ENCODE measurements at places on chromosomes 1 and 21.

GRCh38 chr1:64471218-64472039, 1.5 kb downstream of the CACHD1 start:
- DNase-seq, result no peak

GRCh38 chr21:18245464-18245967, 883 bp downstream of the CHODL start:
- no peak for DNase-seq

DNA sequence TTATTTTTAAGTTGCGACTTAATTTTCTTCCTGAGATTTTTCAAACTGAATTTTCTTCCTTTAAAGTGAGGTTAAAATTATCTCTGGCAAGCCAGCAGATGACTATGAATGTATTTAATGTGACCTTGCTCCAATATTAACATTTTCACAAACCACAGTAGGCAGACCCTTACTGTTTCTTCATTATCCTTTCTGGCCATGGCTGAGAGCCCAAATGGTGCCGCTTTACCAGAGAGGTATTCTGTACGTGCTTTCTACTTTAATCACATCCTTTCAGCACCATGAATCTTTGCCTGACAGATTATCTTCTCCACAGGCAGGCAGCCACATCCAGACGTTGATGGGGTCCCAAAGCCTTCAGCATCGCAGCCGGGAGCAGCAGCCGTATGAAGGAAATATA, 129.6 kb downstream of the LRRC40 start:
- DNase-seq, result no peak

DNA sequence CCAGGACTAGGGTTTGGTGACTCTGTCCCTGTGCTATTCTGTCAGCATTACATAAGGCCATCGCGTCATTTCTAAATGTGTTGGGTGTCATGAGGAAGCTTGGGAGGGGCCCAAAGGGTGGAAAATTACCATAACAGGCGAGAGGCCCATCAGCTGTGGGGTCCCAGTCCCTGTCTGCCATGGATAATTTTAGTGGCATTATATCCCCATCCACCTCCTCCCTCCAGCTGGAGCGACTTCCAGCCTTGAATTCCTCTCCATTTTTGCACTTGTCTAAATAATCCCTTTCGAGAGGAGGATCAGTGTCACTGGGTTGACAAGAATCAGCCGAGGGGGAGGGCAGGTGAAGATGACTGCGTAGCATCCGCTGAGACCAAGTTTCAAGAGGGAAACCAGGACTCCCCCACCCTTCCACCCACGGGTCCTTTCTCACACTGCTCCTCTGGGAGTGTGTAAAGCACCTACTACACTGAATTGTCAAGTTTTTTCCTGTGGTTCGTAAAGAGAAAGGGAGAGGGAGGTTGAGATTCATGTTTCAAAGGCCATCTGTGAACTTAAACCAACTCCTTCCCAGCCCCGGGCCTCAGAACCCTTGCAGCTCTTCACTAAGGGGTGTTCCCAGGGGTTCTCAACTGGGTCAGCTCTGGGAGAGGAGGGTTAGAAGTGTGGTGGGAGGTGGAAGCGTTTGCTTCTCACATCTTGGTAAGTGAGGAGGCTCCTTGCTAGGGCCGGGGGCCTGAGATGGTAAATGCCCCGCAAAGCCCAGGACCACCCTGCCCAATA, 29.2 kb downstream of the VASH2 start:
- no peak for DNase-seq

GRCh38 chr1:17276568-17276967, 27.7 kb downstream of the PADI3 start:
- DNase-seq, result peak; percentile 72

GRCh38 chr1:64263335-64263734, 59.9 kb downstream of the UBE2U start:
- DNase-seq, result no peak

DNA sequence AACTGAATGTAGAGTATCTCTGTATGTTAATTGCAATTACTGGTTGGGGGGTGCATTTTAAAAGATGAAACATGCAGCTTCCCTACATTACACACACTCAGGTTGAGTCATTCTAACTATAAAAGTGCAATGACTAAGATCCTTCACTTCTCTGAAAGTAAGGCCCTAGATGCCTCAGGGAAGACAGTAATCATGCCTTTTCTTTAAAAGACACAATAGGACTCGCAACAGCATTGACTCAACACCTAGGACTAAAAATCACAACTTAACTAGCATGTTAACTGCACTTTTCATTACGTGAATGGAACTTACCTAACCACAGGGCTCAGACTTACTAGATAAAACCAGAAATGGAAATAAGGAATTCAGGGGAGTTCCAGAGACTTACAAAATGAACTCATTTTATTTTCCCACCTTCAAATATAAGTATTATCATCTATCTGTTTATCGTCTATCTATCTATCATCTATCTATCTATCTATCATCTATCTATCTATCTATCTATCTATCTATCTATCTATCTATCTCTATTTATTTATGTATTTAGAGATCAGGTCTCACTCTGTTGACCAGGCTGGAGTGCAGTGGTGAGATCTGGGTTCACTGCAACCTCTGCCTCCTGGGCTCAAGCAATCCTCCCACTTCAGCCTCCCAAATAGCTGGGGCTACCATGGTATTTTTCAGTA, 47.8 kb downstream of the CHML start:
- DNase-seq, result no peak

DNA sequence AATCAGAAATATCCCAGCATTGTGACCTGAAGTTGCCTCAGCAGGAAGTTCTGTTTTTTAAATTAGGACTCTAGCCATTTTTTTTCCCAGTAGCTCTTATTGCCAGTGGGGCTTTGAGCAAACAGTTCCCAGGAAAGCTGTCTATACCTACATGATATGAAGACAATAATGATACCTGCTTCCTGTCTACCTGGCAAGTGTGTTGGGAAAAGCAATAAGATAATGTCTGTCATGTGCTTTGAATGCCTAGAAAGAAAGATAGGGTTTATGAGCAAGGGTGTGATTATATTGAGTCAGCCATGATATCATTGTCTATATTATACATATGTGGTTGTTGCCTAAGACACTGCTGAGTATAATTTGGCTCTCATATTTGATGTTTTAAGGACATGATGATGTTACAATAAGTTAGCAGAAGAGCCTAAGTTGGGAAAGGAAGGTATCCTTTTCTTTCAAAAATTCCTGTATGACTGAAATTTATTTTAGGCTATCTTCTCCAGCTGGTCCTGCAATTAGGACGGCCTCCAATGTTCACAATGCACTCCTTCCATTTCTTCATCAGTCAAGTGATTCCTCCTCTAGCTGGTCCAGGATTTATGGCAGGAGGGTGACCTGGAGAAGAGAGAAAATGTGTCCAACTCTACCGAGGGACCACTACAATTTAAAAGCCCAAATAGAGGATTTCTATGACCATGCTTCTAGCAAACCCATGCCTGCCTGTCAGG, 99.6 kb upstream of the CDC42BPA start:
- no peak for DNase-seq

- no peak for DNase-seq
These were observed 665.8 kb downstream of the PLPP3 start for GRCh38 chr1:55913565-55913964.

DNA sequence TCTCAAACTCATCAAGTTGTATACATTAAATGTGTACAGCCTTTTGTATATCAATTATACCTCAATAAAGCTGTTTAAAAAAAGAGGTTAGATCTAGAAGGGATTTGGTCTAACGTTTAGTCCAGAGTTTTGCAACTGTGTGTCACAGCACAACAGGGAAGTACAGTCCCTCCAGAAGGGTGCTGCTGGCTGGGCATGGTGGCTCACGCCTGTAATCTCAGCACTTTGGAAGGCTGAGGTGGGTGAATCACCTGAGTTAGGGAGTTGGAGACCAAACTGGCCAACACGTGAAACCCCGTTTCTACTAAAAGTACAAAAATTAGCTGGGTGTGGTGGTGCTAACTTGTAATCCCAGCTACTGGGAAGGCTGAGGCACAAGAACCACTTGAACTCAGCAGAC, 78.3 kb upstream of the HAO2 start:
- no peak for DNase-seq

- no peak for DNase-seq
These were observed 2.7 kb downstream of the SCYL3 start for GRCh38 chr1:169890761-169891538.

- no peak for DNase-seq
These were observed 196.0 kb upstream of the NCAM2 start for GRCh38 chr21:20802201-20802600.

- no peak for DNase-seq
These were observed 338.2 kb upstream of the VAMP3 start for GRCh38 chr1:7432900-7433380.

GRCh38 chr1:229554886-229555621, 3.5 kb downstream of the ABCB10 start:
- DNase-seq, result no peak

GRCh38 chr1:150555198-150555970, 6.2 kb downstream of the ADAMTSL4 start:
- no peak for DNase-seq

DNA sequence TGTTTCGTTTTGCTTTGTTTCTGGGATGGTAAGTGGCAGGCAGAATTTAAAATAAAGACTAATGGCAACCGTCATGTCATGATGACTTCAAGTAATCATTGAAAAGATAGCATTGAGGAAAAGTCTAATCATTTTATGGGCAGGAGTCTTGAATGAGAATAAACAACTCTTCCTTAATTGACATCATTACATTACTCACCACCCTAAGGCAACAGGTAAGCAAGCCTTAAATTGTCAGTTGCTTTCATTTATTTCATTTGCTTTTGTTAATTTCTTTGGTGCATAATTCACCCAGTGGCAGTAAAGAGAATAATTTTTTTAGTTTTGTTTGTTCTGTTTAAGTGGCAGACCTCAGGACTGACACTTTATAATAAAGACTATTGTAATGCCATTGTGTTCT, 669.0 kb downstream of the RWDD3 start:
- no peak for DNase-seq

DNA sequence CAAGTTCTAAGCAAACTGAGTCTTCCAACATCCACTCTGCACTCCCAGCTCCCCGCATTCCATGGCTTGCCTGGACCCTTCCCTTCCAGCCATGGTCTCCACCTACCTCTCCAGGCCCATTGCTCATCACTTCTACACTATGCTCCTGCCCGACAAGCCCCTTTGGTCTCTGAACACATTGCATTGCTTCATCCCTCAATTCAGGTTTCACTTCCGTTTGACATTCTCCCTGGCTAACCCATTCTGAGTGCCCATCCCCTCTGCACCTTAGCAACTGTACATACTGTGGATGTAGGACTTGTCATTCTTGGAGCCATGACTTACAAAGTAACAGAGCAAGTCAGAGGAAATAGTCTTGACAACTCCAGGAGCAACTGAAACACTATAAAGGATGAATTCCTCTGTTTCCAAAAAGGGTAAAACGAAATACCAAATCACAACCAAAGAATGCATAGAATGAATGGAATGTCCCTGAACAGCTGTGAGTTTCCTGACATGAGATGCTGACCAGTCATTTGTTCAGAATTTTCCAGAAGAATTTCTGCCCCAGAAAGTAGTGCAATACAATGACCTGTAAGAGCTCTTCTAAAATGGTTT, 66.7 kb downstream of the KCNJ6 start:
- DNase-seq, result no peak

- peak; percentile 5 for DNase-seq
These were observed 62.8 kb downstream of the NGF start for GRCh38 chr1:115275216-115275615.

DNA sequence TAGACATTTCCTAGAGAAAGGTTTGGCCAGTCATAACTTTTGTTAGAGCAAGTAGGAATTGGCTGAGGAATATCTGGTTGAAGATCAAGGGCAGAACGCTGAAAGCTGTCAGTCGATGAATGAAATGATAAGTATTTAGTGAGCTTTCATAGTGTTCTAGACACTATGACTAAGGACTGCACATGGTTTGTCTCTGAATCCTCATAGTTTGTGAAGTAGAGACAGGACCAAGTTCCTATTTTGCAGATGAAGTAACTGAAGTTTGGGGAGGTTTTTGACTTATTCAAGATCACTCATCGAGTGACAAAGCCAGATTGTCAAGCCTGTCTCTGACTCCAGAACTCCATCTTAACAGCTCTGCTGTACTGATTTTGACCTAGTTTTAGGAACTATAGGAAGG, 4.7 kb downstream of the ELOA start:
- no peak for DNase-seq

DNA sequence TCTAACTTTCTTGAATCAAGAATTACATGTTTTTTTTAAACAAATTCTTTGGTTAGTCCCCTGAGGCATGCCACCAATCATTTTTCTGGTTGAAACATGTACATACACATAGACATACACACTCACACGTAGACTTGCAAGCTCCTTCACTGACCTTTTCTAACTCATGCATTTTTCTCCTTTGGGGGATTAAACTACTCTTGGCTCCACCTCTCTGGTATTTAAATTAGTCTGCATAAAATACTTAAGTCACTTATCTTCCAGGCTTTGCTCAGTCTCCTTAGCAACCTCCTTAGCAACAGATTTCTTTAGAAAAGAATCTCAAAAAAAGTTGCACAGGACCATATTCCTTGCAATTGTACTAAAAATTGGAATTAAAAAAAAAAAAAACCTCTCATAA, 440.9 kb upstream of the LRRC7 start:
- DNase-seq, result no peak

GRCh38 chr1:198465201-198466144, 75.0 kb downstream of the ATP6V1G3 start:
- peak; percentile 46 for DNase-seq

- peak; percentile 22 for DNase-seq
These were observed 54.4 kb downstream of the KCNAB2 start for GRCh38 chr1:6099787-6100765.

DNA sequence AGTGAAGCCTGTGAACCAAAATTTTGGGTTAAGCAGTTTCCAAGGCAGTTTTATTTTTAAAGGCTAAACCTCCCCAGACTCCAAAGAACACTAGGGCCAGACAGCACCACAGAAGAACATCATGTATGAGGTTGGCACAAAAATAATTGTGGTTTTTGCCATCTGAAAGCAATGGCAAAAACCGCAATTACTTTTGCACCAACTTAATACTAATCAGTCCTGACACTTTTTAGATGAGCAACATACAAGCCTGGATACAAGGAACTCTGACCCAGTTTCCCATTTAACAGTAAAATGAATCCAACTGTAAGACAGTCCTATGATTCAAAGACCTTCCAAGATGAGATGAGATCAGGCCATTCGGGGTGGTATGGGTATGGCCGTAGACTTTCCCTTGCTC, 46.8 kb downstream of the CNIH3 start:
- DNase-seq, result no peak

DNA sequence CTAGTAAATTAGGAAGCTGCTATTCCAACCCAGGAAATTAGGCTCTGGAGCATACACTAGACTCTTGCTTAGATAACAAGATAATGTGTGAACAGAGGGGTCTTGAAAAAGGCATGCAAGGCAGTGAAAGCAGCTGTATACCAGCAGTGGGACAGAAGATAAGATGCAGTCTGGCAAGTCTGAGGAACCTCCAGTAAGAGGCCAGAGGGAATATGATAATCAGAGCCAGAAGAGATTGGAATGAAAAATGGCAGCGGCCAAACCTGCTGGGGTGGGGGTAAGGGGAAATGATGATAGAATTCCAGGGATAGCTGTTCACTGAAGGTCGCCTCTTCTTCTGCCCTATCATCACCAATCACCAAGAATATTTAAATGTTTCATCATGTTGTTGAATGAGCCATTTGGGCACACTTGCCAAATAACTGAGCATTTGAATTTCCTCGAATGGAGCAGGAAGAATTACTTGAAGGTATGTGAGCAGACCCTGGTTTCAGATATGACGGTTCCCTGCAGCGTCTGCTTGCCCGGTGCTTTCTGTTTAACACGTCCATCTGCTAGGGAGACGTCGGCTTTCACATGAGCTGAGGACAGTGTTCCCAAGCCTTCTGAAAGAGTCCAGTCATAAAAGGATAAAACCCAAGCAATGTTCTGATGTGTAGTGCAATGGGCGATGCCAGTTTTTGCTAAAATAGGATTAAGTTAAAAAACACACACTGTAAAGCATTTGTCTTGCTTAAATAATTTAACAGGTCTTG, 173.3 kb downstream of the RWDD3 start:
- DNase-seq, result no peak
